ENCODE measurements at places on chromosomes 11 and 22. TPM values are rescaled to one million over a fixed set of nuclear protein-coding genes. Genes with fewer than 3 reads are reported as not detected.
A peak's percentile ranks its signal among the peaks of the same experiment; 100 is the strongest.

The SYT12 gene
- 0.08 TPM for total RNA-seq

The TBX1 gene
- not detected for total RNA-seq

The MAP6 gene
- 3.8 TPM for total RNA-seq

The PANX2 gene
- total RNA-seq, result 2.1 TPM

The KCTD14 gene
- total RNA-seq, result 6.0 TPM

The SLN gene
- total RNA-seq, result 13.7 TPM

The BAIAP2L2 gene
- total RNA-seq, result 3.3 TPM

The CCDC116 gene
- total RNA-seq, result 0.30 TPM

The MADD gene
- 19.1 TPM for total RNA-seq

The PVALB gene
- not detected for total RNA-seq

- no peaks in the 10 kb centered on the region for H3K4me1 ChIP-seq
- no peaks in the 10 kb centered on the region for H3K36me3 ChIP-seq
- H3K27ac ChIP-seq, result no peak overlapping the region
- H3K27me3 ChIP-seq, result peaks cover 48% of the 10 kb centered on the region
Measured at GRCh38 chr11:134270250-134270714, 5.9 kb upstream of the GLB1L3 start.

GRCh38 chr11:11324090-11324489 is 29.0 kb downstream of the CSNK2A3 start:
- no peak for DNase-seq
- no peak overlapping the region for H3K4me3 ChIP-seq
- H3K36me3 ChIP-seq, result no peaks in the 10 kb centered on the region
- H3K4me1 ChIP-seq, result no peaks in the 10 kb centered on the region
- H3K27ac ChIP-seq, result no peak overlapping the region

- H3K27ac ChIP-seq, result no peak overlapping the region
- no peak for DNase-seq
Measured at GRCh38 chr11:57224537-57224936, 12.5 kb downstream of the APLNR start.

DNA sequence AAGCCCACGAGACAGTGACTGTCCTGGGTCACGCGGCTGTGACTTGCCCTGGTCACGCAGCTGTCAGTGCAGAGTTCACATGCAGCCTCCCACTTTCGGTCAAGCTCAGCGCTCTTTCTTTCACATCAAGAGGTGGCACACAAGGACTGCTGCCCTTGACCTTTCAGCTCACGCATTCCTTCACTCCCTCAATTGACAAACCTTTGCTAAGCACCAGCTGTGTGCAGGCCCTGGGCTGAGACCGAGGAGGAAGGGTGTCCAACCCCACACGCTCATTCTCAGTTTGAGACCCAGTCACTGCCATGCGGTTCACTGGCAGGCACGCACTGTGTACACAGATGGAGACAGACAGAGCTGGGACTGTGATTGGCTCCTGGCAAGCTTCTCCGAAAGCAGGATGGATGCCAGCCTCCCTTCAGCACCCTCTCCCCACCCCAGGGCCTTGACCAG is 70.3 kb downstream of the SCUBE1 start:
- H3K4me3 ChIP-seq, result no peak overlapping the region
- no peak overlapping the region for H3K27ac ChIP-seq

- no peak overlapping the region for H3K4me3 ChIP-seq
- H3K36me3 ChIP-seq, result no peaks in the 10 kb centered on the region
- H3K27ac ChIP-seq, result no peak overlapping the region
- H3K4me1 ChIP-seq, result no peaks in the 10 kb centered on the region
- no peaks in the 10 kb centered on the region for H3K27me3 ChIP-seq
Measured at GRCh38 chr11:2588809-2589537, 110.8 kb downstream of the KCNQ1OT1 start.

DNA sequence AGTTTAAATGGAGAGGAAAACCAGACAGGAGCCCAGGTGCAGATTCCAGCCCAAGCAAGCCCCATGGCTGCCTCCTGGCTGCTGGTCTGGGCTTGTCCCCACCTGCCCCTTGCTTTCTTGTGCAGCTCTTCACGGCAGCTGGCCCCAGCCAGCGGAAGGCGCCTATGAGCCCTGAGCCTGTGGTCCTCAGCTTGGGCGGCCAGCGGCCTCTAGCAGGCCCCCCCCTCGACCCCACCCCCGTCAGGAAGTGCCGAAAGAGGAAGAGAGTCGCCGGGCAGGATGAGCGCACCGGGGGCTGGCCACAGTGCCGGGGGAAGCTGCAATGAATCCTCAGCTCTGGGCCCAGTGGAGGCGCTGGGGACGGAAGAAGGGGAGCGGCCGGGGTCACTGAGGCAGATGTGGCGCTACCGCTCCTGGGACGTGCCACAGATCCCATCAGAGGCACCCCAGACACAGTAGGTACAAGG is 2.1 kb upstream of the DGKZ start:
- no peak for DNase-seq
- no peaks in the 10 kb centered on the region for H3K27me3 ChIP-seq
- no peaks in the 10 kb centered on the region for H3K36me3 ChIP-seq
- H3K27ac ChIP-seq, result no peak overlapping the region

DNA sequence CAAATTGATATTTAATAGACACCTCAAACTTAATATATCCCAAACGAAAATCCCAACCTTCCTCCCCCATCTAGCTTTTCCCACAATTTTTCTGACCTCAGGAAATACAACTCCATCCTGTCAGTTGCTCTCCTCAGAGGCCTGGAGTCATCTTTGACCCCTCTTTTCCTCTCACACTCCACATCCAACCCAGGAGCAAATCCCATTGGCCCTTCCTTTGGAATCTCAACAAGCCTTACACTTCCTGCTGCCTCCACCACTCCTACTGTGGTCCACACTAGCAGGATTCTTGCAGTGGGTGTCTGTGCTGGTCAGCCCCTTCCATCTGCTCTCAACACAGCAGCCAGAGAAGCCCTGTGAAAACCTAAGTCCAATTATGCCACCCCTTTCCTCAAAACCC is 39.3 kb upstream of the RFPL3 start:
- no peaks in the 10 kb centered on the region for H3K4me1 ChIP-seq
- DNase-seq, result no peak
- no peaks in the 10 kb centered on the region for H3K36me3 ChIP-seq
- no peaks in the 10 kb centered on the region for H3K27me3 ChIP-seq
- H3K27ac ChIP-seq, result no peak overlapping the region
- no peak overlapping the region for H3K4me3 ChIP-seq

GRCh38 chr22:50307890-50308596 is 597 bp upstream of the PLXNB2 start:
- H3K36me3 ChIP-seq, result no peaks in the 10 kb centered on the region
- H3K4me1 ChIP-seq, result peaks cover 41% of the 10 kb centered on the region
- peak overlapping the region; percentile 85 for H3K27ac ChIP-seq
- no peak overlapping the region for H3K4me3 ChIP-seq

DNA sequence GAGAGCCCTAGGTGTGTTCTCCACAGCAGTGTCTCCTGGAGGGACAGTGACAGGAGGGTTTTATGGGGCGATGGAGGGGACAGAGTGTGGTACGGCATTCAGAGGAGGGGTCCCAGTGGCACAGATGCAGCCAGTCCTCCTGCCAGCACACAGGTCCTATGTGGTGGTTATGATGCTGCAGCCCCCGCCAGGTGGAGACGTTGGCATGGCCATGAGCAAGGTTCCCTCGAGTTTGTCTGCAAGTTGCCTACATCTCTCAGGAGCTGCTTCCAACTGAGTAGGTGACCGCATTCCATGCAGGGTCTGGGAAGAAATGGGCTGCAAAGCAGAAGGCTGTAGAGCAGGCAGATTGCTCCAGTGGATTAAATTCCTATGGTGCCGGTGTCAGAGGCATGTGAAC is 646.0 kb downstream of the TBC1D22A start:
- H3K4me3 ChIP-seq, result no peak overlapping the region
- H3K36me3 ChIP-seq, result no peaks in the 10 kb centered on the region
- no peaks in the 10 kb centered on the region for H3K4me1 ChIP-seq
- no peak overlapping the region for H3K27ac ChIP-seq

DNA sequence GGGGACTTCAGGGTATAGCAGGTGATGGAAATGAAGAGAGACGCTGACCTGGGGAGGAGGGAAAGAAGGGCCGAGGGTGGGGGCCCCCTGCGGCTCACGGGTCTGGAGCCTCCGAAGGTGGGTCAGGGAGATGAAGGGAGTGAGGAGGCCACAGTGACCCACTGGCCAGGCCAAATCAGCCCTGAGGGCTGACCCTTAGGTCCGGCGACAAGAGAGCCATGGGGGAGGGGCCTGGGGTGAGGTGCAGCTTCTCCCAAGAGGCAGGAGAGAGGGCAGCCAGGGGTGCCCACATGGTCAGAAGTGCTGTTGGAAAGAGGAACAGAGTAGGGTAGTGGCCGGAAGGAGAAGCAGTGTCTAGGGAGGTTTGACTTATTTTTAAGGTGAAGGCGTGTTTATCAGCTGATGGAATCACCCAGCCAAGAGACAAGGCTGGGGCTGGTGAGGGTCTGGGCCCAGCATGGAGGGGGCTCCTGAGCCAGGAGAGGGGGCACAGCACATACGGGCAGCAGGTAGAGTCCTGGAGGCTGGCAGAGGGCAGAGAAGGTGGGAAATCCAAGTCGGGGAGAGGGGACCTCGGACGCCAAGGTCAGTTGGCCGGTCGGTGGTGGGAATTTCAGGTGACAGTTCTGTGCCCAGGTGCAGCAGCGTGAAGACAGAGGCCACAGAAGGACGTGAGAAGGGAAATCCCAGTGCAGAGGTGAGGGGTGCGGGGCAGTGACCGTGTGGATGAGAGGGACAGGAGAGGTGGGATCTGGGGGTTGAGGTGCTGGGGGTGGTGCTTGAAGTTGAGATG is 49.0 kb downstream of the LINC01488 start:
- no peaks in the 10 kb centered on the region for H3K27me3 ChIP-seq
- no peak for DNase-seq
- no peak overlapping the region for H3K27ac ChIP-seq
- H3K36me3 ChIP-seq, result no peaks in the 10 kb centered on the region
- no peak overlapping the region for H3K4me3 ChIP-seq
- H3K4me1 ChIP-seq, result no peaks in the 10 kb centered on the region

GRCh38 chr11:39209981-39210380 is 2249.5 kb downstream of the LRRC4C start:
- H3K4me1 ChIP-seq, result no peaks in the 10 kb centered on the region
- no peak for DNase-seq
- no peak overlapping the region for H3K4me3 ChIP-seq
- H3K36me3 ChIP-seq, result no peaks in the 10 kb centered on the region
- no peaks in the 10 kb centered on the region for H3K27me3 ChIP-seq

All from hepatocyte (in vitro differentiated cells).